Activated naive CD8-positive, alpha-beta T cell treated with anti-CD3 and anti-CD28 coated beads, Interleukin-2, amount 10 ng/mL, durations not matched to agents 7 days and 5 days (primary cell): ENCODE measurements at places on chromosomes 3 and 15. TPM values are rescaled to one million over a fixed set of nuclear protein-coding genes. Genes with fewer than 3 reads are reported as not detected.

SAMD7 gene
- not detected for total RNA-seq

RPP25 gene
- total RNA-seq: 3.5 TPM

PIERCE2 gene
- total RNA-seq: not detected

DNA sequence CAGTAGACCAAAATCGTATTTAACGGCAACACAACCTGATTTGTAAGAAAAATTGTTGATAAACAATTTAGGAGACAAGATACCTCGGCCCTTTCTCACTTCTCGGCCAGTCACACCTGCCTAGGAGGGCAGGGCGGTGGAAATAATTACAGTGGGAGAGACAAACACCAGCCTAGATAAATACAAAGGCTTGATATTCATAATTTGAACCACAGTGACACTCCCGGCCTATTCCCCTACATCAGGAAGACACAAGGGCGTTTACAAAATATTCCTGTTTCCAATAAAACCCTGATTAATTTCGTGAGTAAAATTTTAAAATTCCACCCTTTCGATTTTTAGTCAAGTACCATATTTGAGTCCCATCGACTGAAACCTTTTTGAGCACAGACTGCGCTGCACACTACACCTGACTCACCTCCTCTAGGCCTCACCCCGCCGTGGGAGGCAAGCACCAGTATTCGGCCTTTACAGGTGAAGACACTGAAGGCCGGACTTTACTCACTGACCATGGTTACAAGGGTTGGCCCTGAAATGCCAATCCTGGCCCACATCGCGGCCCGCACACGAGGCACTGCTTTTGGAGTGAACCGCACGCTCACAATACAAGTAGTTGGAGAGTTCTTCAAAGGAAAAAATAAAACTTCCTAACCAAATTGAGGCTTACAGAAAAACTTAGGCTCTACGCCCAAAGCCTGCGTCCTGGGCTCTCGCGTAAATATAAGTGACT, 794 bp downstream of the ARPP19 start:
- peak; percentile 51 for DNase-seq

DNA sequence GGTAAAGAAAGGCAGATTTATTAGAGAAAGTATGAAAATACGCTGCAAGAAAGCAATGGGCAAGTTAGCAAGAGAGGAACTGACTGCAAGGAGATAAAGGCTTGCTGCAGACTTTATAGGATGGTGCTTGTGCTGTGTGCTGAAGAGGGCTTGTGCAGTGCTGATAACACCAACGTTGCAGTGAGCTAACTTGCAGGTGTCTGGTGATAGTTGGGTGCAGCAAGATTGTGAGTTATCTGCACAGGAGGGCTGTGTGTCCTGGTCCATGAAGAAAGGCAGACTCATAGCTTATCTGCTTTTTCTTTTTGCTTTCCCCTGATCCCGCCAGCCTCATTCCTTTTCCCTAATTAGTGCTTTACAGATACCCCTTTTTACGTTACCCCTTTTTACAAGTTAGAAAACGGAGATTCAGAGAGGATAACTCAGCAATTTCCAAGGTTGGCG, 58.0 kb upstream of the ZNF148 start:
- DNase-seq: no peak

DNA sequence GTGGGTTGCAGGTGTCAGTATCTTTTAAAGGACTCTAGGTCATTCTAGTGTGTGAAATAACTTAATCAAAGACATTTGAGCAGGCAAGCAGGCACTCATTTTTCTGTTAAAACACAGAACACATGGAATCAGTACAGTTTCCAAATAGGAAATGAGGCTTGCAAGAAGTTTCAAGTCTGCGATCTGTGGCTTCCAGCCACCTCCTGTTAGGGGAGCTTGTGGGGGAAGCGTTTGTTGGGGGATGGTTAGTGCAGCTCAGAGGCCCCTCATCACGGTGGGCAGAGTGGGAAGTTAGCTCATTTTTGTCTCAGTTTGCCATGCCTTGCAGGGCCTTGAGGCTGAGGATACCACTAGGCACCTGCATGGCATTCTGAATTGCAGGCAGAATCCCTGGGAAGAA, 59.9 kb downstream of the SLC6A11 start:
- DNase-seq: no peak

GRCh38 chr3:120765830-120766493, 23.4 kb downstream of the GTF2E1 start:
- no peak for DNase-seq

GRCh38 chr3:13536432-13536831, 12.5 kb upstream of the FBLN2 start:
- no peak for DNase-seq

DNA sequence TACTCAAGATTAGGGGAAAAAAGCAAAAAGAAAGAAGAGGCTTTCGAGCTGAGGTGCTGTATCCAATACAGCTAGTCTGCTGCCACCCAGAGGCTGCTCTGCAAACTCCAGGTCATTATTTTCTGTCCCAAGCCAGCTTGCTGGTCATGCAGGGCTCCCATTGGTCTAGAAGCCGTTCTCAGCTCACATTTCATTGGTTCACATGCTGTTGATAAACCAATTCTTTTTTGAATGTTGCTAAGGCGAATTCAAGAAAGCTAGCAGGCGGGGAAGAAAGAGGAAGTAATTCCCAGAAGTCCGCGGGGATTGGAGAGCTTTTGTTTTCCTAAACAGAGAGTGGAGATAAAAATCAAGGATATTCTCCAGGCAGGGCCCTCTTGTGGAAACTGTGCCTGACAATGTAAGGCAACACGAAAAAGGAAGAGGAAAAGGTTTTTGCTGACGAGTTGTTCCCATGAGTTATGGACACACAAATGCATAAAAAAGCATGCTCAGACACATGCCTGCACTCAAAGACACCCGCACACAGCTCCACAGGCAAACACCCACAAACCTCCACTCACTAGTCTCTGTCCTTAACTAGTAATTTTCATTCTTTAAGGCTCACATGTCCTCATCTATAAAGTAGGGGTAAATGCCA, 33.4 kb downstream of the FSTL1 start:
- DNase-seq: peak; percentile 76

DNA sequence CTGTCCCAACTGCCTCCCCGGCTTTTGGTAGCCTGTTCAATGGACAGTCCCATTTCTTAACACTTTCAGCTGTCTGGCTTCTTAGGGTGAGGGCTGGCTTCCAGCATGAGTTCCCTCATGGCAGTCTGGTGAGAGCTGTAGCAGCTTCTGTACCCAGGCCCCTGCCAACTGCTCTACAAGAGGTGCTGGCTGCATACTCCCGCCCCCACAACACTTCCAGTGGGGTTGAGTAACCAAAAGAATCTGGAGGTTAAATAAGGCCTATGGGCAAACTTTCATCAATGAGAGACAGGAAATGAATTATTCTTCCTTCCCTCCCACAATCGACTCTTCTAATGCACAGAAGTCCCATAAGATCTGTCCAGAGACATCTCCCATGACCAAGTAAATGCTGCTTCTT, 145.0 kb downstream of the NEK10 start:
- no peak for DNase-seq

DNA sequence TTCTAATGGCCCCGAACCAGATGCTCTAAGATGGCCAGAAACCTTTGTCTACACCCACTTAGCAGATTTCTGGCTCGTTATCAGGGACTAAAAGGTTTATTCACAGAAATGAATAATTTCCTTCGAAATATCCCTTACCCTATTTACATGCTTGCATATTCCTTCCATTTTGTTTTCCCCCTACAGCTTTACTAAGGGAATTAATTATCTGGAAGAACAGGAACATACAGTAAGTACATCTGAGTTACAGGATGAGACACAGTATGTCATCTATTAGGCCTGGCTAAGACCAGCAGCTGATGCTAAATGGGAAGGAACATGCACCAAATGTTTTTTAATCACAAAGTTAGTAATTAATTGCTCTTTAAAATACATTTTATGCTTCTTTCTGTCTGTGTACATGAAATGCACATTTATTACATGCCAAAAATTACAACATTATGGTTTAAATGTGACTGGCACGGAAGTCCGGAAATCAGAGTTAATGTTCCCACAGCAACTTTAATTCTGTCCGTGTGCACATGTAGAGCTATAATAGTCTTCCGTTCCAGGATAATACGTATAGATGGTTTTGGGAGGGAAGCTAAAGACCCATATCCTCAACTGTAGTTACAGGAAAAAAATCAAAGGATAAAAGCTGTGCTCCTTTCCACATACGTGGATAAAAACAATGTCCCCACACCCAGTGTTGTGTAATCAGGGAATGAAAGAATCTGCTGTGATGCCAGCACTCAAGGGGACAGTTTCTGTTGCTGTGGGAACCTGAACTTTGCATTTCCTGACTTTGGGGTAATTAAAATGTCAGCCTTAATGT, 82.0 kb downstream of the TIGIT start:
- no peak for DNase-seq

- DNase-seq: no peak
Measured at GRCh38 chr3:66182246-66182645, 38.6 kb upstream of the SLC25A26 start.

DNA sequence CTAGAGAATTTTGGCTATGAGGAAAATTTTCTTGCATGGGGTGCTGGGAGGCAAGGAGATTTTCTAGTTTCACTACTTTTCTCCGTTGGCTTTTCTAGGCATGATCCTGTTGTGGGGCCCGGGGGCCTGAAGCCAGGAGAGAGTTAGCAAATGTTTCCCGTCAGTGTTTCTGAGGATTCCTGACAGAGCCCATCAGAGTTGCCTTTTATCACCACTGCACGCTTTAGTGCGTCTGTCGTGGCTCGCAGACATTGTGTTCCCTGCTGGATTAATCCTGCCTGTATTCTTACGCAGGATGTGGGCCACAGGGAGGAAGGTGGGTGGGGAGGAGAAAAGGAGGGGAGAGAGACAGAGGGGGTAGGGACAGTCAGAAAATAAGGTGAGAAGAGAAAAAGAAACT, 18.1 kb upstream of the BOC start:
- no peak for DNase-seq
